ENCODE measurements at places on chromosomes 11 and 22. TPM values are rescaled to one million over a fixed set of nuclear protein-coding genes. Genes with fewer than 3 reads are reported as not detected.

- no peaks in the 10 kb centered on the region for H3K36me3 ChIP-seq
- H3K4me3 ChIP-seq = no peak overlapping the region
- no peak overlapping the region for H3K27ac ChIP-seq
- no peaks in the 10 kb centered on the region for H3K4me1 ChIP-seq
Measured at GRCh38 chr11:87878373-87878825, 296.8 kb downstream of the RAB38 start.

DNA sequence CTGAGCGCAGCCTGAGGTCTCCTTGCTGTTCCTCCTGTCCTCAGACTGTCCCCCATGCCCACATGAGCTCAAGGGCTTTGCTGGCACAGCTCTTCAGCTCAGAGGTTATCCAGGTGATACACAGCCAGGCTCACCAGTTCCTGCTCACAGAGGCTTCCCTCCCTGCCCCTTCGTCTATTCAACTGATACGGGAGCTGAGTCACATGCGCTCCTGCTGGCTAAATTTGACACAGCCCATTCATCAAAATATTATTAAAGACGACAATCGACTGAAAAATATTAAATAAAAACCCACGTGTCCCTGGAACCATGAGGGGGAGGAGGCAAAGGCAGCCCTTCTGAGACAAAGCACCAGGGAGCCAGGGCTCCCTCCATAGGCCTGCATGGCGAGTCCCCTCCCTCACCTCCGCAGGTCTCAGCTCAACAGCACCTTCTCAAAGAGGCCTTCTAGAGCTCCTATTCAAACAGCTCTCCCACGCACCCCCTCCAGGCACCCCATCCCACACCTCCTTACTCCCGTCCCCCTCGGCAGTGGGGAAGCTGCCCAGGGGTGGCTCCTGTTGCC is 40.5 kb downstream of the DUSP8 start:
- peaks cover 22% of the 10 kb centered on the region for H3K36me3 ChIP-seq
- H3K4me1 ChIP-seq = peaks cover 34% of the 10 kb centered on the region
- no peak for DNase-seq
- no peak overlapping the region for H3K4me3 ChIP-seq
- peak overlapping the region; percentile 83 for H3K27ac ChIP-seq

DNA sequence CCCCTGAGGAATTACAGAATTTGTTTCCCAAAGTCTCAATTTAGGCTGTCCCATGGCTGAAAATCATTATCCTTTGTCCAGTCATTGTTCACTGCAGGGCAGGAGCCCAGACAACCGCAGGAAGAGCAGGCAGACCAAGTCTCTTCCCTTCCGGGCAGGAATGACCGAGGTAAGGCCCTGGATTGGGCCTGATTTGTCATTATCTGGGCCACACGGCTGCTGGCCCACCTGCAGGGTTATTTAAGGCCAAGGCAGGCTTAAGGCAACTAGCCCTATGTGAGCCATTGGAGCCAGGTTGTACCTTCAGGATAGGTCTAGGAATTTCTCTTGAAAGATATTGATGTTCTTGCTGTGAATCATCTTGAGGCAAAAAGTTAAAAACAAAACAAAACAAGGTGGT is 9.7 kb upstream of the IL10RA start:
- peaks cover 6% of the 10 kb centered on the region for H3K4me1 ChIP-seq
- peaks cover 8% of the 10 kb centered on the region for H3K27me3 ChIP-seq
- H3K27ac ChIP-seq = no peak overlapping the region
- DNase-seq = no peak
- H3K36me3 ChIP-seq = no peaks in the 10 kb centered on the region
- no peak overlapping the region for H3K4me3 ChIP-seq

- no peak for DNase-seq
- no peak overlapping the region for H3K4me3 ChIP-seq
- no peaks in the 10 kb centered on the region for H3K4me1 ChIP-seq
- peaks cover 8% of the 10 kb centered on the region for H3K27me3 ChIP-seq
- no peak overlapping the region for H3K27ac ChIP-seq
Measured at GRCh38 chr22:37082251-37082873, 27.2 kb downstream of the TMPRSS6 start.

DNA sequence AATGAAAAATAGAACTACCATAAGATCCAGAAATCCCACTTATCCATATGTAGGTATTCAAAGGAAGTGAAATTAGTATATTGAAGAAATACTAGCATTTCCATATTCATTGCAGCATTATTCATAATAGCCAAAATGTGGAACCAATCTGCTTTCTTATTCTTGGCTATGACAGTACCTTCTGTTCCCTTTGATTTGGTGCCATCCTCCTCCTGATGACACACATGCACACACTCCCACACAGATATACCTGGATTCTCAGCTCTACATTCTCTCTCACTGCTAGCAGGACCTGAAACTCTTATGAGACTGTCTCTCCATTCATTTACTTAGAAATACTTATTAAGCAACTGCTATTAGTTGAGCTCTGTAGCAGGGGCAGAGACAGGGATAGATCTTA is 582.6 kb upstream of the TENM4 start:
- H3K4me1 ChIP-seq = no peaks in the 10 kb centered on the region
- H3K36me3 ChIP-seq = no peaks in the 10 kb centered on the region
- H3K27me3 ChIP-seq = no peaks in the 10 kb centered on the region
- H3K27ac ChIP-seq = no peak overlapping the region
- DNase-seq = no peak
- no peak overlapping the region for H3K4me3 ChIP-seq

The KIF18A gene
- 5.3 TPM for total RNA-seq

The SYTL2 gene
- total RNA-seq = 65.7 TPM

Measured in muscle of leg (tissue), 16 donors.